ENCODE measurements at places on chromosomes 3 and 15.

- no peak for DNase-seq
Observed at GRCh38 chr15:78938658-78939488, 6.0 kb downstream of the CTSH start.

DNA sequence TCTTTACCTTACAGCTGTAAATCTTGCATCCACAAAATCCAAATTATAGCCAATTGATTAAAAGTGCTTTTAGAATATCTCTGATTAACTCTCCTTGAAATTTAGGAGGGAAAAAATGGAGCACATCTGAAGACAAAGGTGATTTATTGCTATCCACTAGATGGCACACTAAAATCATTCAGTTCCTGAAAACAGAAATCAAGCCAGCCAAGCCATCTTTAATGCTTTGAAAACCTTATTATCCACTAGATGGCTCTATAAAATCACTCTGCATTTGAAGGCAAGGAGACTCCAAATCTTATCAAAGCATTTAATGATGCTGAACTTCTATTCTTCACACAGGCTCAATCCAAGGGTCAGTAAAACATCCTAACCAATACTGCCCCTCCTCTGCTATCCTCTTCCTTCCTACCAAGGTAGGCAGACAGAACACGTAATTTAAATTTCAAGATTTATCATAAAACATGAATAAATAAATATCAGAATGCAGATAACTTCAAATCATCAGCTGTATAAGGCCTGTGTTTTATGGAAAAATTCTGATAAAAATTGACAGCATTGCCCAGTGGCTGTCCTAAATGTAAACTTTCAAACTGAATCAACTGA is 48.4 kb downstream of the GOLIM4 start:
- DNase-seq: peak; percentile 24

DNA sequence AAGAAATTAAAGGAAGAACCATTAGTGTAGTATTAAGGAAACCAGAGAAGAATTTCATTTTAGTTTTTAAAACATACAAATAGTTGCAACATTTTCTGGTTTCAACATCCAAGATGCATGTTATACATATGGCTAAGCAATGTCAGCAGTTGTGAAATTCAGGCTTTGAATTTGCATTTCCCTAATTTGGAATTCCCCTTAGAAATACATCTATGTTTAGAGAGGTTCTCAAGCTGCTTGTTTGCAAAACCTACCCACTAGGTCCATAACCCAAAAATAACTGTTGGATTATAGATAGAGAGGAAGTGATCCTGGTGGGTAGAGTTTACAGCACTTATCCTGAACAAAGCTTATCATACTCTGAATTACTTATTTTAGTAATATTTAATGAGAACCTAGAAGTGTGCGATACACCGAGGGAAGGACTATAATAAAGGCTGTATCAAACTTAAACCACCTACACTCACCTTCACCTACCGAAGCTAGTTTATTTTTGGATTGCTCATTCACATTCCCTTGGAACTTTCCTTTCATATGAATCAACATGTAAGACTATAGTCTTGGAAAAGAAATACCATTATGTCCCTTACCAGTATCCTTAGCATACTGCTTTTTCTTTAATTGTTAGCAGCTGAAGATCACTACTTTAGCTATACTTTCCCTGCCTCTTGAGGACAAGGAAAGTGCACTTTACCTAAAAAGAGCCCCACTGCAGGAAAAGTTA is 60.6 kb downstream of the CHAC1 start:
- DNase-seq: no peak

DNA sequence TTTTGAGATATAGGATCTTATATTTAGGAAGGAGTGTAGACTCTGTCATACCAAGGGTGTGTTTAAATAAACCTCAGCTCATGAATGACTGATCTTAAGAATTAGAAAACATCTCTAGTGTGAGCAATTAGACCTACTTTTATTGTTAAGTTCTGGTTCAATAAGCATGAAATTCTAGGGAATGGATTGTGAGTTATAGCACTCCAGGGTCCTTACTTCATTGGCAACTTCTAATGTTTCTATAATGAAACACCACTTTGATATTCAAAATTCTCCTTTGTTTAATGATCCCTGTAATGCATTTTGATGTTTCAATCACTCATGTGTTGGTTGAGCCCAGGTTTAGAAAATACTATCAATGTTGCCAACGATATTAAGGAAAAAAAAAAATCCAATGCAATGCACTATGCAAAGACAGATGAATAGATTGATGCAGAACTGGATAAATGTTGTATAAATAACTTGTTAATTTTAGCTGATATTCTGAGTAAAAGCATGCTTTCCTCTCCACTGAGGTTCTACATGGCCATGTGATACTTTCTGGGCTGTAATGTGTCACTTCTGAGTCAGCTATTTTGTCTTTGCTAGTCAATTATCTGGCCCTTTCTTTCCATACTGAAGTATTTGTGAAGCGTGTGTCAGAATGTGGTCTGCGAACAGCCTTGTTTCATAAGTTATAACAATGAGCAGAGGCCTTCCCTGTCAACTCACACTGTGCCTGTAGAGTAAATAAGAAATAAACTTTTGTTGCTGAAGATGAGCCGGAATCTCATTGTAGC is 1035.9 kb downstream of the PLOD2 start:
- no peak for DNase-seq
